ENCODE measurements at places on chromosomes 5 and 9.
A peak's percentile ranks its signal among the peaks of the same experiment; 100 is the strongest.

- no peak for DNase-seq
These were observed 878.9 kb upstream of the WWC1 start for GRCh38 chr5:167412556-167412955.

DNA sequence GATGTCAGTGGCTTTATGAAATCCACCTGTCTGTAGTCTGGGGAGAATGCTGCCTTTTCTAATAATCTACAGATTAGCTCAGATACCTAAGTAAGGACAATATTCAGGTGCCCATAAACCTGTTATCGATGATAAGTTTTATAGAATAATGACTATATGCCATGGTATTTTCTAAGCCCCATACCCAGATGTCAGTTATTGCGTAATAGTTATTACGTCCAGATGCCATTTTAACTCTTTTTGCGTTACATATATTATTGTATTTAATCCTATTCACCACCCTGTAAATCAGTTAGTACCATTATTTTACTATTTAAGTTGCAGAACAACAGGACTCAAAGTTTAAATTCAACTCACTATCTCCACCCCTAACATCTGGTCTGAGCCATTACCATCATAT is 1343.9 kb upstream of the ACO1 start:
- no peak for DNase-seq

- DNase-seq, result no peak
These were observed 8.6 kb upstream of the PRRX2 start for GRCh38 chr9:129656795-129657390.

GRCh38 chr5:159456722-159457465 is 126.6 kb upstream of the IL12B start:
- no peak for DNase-seq

DNA sequence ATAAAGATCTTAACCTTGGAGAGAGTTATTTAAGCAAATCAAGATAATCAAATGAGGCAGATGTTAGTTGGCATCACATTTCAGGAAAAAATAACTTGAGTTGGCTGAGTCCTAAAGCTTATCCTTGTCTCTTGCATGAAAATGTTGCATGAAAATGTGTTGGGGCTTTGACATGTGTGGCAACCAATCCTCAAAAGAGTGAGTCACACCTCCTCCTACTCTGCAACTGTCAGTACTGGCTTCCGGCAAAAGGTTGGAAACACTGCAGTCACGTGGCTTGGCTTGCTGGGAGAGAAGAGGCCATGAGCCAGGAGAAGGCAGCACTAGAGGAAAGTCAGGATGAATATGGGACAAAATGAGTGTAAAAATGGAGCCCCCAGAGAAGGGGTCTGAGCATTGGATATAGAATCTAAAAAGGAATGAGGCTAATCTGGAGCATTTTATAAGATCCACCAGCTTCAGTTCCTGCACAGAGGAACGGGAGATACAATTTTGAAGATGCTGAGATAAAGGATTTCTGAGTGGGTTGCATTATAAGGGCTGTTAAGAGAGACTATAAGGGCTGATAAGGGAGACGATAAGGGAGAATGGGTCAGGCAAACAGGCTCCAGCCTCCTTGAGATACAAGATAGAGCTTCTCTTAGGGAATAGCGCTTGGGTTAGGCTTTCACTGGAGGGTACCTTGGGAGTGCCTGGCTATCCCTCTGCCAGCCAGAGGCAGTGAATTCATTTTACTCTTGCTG is 43.1 kb downstream of the SPATA31D1 start:
- peak; percentile 13 for DNase-seq

GRCh38 chr9:133421615-133422542 is at the start of gene ADAMTS13:
Gene ADAMTS13, plus strand, starts transcription at chr9:133422367. Its CDS starts 77 bp downstream, at chr9:133422444.
- DNase-seq, result no peak

DNA sequence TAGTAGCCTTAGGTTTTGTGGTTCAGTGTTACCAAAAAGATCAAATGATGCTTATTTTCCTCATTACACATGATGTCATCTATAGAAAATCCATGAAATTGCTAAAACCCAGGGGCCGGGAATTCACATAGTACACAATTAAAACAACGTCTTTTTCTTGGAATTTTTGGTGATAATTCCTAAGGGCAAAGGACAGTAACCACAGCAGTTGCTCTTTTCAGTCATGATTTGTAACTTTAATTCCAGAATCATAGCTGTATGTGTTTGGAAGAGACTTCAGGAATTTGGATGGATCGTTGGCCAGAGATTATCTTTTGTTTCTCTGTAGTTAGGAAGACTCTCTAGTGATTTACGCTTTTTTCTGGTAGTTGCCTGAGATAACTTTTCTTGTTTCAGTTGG is 748.7 kb downstream of the TLE4 start:
- no peak for DNase-seq

- DNase-seq, result no peak
These were observed 9.3 kb upstream of the CCL21 start for GRCh38 chr9:34719021-34719768.

- no peak for DNase-seq
These were observed 113.7 kb upstream of the EPB41L4A start for GRCh38 chr5:112532654-112533360.

DNA sequence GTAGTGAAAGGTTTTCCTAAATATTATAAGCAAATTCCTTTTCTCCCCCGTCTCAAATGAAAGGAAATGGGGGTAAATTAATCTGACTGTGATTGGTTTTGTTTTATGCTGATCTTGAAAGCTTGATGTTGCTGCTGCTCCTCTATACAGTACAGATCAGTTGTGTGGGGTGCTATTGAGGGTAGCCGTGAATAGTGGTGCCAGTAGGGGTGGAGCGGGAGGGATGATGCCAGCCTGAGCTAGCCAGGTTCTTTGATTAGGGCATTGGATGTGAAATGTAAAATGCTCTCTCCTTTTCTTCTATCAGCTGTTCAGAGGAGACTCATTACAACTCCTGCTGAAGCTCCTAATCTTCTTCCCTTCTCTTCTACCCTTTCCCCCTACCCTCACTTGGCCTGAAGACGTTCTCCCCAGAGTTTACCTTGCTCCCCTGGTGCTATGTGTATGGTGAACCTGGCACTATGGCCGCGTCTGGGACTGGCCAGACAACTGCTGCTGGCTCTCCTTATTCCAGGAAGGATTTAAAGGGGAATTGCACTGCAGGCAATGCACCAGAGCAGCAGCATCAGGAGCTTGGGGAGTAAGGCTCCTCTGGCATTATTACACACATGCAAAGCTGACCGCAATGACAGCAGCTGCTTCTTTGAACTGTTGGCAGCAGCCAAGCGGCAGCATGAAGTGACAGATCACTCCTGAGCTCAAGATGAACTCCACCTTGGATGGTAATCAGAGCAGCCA is 566 bp downstream of the GPR21 start:
- DNase-seq, result peak; percentile 16

- no peak for DNase-seq
These were observed 8.9 kb upstream of the CLINT1 start for GRCh38 chr5:157867751-157868387.

DNA sequence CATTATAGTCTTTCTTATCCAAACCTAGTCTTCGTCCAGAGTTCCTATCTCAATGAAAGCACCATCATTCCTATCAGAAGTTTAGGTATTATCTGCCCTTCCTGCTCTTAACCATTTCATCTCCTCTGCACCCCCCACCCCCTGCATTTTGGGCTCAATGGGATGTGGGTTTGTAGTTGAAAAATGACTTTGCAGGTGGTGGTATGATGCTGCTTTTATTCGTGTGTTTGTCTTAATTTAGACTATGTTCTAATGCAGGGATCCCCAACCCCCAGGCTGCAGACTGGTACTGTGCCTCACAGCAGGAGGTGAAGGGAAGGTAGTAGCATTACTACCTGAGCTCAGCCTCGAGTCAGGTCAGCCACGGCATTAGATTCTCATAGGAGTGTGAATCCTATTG is 49.4 kb upstream of the ZNF608 start:
- no peak for DNase-seq

GRCh38 chr9:111961575-111961974 is 65.0 kb downstream of the UGCG start:
- no peak for DNase-seq

DNA sequence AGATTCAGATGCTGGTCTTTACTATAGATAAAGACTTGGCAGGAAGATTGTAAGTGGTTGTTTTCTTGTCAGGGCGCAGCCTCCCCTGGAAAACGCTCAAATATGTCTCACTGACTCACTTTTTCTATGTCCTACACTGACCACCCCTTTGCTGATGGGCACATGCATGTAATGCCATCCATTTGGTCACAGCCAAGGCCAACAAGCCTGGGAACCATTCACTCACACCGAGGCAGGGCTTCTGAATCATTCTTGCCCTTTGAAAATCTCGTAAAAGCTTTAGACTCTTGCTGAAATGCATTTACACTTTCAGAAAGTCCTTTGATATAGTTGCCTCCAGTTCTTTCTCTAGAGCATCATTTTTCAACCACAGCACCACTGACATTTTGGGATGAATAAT is 249.4 kb downstream of the ACTL7B start:
- no peak for DNase-seq

DNA sequence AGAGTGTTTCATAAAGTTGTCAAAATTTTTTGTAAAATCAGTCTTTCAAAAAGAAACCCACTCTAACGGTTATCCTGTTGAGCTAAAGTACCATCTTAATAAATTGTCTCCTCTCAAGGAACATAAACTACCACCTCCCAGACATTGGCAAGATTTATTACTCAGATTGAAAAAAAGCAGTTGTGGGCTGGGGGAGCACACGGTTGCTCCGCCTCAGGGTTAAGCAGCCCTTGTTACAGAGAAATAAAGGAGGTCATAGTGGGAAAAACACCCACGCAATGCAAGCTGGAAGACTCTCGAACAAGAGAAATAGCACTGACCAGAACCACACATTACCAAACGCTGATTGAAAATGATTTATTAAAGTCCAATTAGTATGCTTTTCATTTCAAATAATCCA is 165.3 kb downstream of the LPAR1 start:
- no peak for DNase-seq

- no peak for DNase-seq
These were observed 78.0 kb downstream of the ARHGAP26 start for GRCh38 chr5:142847898-142848790.

GRCh38 chr5:59016925-59017324 is 434.1 kb downstream of the RAB3C start:
- no peak for DNase-seq

DNA sequence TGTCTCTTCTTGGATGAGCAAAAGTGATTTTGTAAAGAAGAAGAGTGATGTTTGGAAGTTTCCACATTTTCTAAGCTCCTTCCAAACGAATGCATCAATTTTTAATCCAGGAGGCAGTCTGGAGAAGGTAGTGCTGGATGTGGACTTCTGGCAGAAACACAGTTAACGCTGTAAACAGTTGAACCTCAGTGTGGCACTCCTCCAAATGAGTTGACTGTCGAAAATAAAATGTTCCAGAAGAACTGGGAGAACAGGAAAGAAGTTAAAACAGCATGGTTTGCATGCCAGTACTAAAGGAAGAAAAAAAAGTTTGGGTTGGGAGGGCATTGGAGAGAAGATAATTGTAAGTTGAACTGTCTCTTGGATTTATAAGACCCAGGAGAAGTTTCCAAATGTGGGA is 6.5 kb downstream of the ZNF462 start:
- no peak for DNase-seq

- DNase-seq, result no peak
These were observed 31.2 kb upstream of the MINAR2 start for GRCh38 chr5:129716651-129717050.

GRCh38 chr5:173496129-173496882 is 120.1 kb downstream of the BOD1 start:
- no peak for DNase-seq

DNA sequence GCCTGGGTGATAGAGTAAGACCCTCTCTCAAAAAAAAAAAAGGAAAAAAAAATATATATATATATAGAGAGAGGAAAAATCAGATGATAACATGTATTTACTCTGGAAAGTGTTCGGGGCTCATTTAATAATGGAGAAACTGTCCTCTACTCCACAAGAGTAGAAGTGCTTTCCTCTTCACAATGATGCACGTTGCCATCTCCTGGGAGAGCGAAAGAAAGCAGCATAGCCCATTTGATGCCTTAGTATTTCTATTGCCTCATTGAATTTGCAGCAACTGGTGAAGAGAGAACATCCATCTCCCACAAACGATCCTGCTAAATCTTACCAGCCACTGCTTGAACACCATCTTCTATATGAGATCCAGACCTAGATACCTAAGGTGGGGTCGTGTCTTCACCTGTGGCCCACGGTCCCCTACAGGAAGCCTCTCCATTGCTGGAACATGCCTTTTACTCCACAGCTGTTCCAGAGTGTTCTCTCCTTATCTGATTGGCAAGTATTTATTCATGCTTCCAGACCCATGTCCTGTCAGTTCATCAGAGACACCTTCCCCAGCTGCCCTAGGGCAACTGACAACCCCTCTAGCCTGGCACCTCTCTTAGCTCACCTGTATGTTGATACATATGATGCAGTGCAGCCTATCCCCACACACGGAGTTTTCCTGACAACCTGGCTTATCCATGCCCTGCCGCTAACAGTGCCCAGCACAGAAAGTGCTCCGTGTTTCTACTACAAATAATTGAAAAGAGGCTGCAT is 115.3 kb downstream of the MARCHF11 start:
- DNase-seq, result no peak

GRCh38 chr5:176644878-176645670 is 2.2 kb upstream of the TSPAN17 start:
- DNase-seq, result no peak

GRCh38 chr5:160742446-160742845 is 109.6 kb downstream of the ATP10B start:
- no peak for DNase-seq

- DNase-seq, result no peak
These were observed 3.6 kb downstream of the CEP78 start for GRCh38 chr9:78239506-78239905.

DNA sequence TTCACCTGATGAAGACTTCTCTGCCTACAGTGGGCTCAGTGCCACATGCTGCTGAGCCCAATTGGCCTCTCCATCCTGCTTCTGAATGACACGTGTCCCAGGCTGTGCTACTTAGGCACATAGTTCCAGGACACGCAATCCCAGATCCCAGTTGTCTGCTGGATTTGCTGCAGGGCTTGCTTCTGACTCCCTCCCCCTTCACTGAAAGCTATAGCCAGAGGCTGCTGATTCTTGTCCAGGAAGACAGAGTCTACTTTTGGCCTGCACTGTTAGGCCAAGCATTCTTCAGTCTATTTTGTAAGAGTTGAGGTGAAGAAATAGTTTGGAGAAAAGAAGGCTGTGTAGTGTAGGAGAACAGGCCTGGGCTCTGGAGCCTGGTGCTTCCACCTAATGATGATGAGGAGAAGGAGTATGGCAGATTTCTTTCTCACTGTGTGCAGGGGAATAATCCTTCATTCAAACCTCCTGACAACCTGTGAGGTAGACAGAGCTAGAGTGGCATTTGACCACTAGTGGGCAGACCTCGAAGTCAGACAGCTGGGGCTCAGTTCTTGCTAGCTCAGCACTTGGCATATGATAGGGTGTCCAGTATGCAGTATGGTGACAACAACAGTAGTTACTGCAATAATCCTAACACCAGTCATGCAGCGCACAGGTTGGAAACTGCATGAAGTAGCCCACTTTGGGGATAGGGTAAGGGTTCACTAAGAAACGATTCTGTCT is 19.5 kb upstream of the ASPN start:
- no peak for DNase-seq

- DNase-seq, result no peak
These were observed 289.5 kb upstream of the MPDZ start for GRCh38 chr9:13568841-13569601.

GRCh38 chr5:172850454-172850797 is 16.4 kb downstream of the ERGIC1 start:
- DNase-seq, result no peak

GRCh38 chr5:139903450-139903794 is 107.8 kb downstream of the PSD2 start:
- DNase-seq, result no peak

Measured in anterior cingulate cortex (tissue), 58 donors.